CD4-positive, alpha-beta T cell treated with Interleukin-17A for 1 hour (primary cell): ENCODE measurements at places on chromosomes 11 and 22.
A peak's percentile ranks its signal among the peaks of the same experiment; 100 is the strongest.

- no peak for DNase-seq
Observed at GRCh38 chr11:27242591-27242990, 120.4 kb downstream of the CCDC34 start.

DNA sequence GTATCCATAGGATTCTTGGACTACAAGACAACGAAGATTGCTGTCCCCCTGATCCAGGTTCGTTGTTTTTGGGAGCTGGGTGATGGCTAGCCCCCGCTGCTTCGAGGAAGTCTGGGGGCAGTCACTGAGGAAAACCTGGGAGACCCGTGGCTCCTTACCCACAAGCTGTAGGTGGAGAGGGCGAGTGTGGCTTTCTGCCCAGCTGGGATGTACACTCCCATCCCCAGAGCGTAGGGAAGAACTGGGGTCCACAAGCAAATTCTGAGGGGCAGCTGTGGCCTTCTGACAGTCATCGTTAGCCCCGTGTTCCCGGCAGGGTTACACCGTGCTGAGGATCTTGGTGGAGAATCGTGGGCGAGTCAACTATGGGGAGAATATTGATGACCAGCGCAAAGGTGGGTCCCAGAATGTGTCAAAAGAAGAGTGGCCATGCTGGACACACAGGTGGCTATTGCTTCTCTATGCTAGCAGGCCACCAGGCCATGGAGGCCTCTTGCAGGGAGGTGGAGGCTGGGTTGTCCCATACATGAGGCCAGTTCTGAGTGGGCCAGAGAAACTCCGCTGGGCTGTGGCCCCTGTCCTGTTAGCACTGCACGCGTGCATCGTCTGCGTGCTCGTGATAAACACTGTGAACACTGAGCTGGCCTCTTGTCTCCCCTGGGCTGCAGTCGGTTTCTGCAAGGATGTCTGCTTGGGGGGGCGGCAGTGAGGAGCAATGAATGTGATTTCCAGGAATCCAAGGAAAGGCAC, 39.8 kb downstream of the GLB1L2 start:
- no peak for DNase-seq

GRCh38 chr22:17647991-17648390, 9.4 kb downstream of the BCL2L13 start:
- DNase-seq, result no peak

- peak; percentile 99 for DNase-seq
Observed at GRCh38 chr11:62599069-62599696, 2.5 kb downstream of the MTA2 start.

DNA sequence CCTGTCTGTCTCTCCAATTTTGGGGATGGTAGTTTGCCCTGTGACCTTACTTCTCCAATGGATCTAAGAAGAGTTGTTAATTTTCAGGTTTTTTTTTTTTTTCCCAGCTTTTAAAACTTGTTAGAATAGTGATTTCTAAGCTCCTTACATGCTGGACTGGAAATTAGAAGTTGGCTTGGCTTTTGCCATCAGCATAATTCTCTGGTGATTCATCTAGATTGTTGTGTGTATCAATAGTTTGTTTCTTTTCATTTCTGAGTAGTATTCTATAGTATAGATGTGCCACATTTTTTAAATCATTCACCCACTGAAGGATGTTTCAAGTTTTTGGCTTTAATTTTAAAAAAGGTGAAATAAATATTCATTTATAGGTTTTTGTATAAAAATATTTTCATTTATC, 51.4 kb downstream of the ADAMTS15 start:
- DNase-seq, result no peak

- DNase-seq, result no peak
Observed at GRCh38 chr22:29265929-29266328, 1.9 kb downstream of the RHBDD3 start.

DNA sequence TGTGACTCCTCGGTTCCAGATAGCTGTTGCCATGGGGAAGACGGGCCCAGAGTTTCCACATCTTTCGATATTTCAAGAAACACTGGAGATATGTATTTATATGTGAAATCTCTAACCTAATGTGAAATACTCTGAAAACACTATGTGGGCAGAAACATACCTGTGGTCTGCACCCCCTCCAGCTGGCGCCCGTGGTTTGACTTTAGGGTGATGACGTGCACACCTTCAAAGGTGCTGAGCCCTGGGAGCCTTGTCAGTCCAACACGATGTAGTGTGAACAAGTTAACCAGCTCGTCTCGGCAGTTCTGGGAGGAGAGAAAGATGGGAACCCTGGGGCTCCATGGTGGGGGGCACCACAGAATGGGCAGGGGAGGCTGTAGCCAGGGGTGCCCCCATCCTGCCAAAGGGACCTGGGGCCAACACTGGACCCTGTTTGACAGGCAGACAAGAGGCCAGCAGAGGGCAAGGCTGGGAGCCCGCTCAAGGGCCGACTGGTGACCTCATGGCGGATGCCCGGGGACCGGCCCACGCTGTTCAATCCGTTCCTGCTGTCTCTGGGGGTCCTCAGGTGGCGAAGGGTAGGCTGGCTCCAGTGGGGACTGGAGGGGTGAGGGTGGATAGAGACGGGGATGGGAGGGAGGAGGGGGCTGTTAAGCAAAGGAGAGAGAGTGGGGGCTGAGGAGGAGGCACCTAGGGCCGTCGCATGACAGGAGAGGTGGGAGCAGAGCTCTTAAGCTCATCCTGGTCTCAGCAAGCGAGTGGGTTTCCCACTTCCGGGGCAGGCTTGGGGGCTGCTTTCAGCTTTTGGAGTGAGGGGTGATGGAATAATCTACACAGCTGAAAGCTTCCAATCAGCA, 43.8 kb downstream of the TRIOBP start:
- no peak for DNase-seq

DNA sequence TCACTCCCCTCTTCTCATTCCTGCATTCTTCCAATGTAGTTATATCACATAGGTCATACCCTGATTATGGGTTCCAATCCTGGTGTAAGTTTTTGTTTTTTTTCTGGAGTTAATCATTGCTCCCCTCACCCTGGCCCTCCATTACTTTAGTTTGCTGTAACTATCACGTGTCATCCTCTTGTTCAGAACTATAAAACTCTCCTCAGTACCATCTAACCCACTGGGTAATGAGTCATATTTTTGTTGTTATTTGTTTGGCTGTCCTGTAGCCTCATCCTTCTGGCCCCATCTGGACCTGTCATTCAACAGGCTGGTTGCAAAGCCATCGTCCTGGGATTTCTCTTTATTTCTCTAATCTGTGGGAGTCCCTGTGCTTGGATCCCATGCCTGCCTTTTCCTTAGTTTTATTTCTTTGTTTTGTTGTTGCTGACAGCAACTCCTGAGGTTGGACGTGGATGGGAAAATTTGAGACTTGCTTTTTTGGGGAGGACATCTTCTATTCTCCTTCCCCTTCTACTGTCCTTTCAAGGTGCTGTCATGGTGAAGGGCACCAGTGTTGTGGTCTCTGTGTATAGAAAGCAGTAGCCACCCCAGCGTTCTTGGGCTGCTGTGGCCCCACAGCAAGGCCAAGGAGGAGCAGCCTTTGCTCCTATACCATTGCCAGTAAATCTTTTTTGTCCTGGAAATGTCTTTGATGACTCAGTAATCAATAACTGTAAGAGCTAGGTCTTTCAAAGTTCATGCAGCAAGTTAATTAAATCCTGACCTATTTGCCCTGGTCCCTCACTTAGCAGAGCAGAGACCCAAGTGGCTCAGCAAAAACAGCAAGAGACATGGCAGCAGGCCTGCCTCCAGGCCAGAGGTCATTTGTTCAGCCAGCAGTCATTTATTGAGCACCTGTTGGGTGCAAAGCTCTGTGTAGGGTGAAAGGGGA, 82.5 kb downstream of the C22orf31 start:
- DNase-seq, result no peak

DNA sequence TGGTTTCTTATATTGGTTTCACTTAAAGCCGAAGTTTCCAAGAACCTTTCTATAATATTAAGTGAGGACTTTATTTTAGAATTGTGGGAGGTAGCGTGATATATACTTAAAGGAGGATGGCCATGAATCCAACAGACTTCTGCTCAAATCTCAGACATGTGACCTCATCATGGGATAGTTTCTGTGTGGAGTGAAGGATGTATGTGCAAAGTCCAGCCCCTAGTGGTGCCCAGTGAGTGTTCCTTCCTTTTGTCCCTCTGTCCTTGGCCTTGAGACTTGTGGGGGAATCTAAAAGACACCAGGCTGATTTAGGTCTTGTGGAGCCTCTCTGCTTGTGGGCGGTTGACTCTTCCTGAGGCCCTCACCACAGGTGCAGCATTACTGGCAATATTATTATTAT, 43.7 kb downstream of the BARX2 start:
- DNase-seq, result no peak

- DNase-seq, result no peak
Observed at GRCh38 chr22:17164392-17165024, 5.4 kb upstream of the HDHD5 start.

DNA sequence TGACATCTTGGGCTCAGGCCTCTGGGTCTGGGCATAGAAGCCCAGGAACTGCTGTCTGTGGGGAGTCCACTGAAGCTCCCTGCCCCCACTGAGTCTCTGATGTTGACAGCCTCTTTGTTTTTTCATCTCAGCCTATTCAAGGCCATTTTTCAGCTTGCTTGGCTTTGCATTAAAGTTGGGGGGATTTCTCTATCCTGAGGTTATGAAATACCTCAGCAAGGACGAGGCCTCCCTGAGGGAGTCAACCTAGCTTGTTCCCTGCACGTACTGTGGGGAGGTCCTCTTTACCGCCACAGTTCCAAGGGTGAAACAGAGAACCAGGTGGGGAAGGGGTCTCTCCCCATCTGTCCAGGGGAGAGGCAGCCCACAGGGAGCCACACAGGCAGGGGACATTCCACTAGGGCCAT, 8.4 kb downstream of the KCNQ1OT1 start:
- no peak for DNase-seq

- no peak for DNase-seq
Observed at GRCh38 chr11:73851046-73851764, 25.4 kb downstream of the COA4 start.

DNA sequence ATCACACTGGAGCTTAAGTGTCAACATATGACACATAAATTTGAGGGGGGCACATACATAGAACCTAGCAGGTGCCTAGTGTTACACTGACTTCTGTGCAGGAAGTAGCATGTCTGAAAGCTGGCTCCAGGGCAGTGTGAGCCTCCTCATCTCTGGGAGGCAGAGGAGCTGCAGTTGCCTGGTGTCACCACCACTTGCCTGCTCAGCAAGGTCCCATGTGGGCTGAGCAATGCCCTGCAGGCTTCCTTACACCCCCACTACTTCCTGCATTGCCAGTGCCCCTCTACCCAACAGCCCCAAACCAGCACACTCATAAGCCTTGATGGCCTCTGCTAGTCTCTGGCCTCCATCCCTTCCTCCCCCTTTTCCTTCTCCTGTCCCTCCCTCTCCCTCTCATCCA, 165.8 kb downstream of the BUD13 start:
- no peak for DNase-seq

DNA sequence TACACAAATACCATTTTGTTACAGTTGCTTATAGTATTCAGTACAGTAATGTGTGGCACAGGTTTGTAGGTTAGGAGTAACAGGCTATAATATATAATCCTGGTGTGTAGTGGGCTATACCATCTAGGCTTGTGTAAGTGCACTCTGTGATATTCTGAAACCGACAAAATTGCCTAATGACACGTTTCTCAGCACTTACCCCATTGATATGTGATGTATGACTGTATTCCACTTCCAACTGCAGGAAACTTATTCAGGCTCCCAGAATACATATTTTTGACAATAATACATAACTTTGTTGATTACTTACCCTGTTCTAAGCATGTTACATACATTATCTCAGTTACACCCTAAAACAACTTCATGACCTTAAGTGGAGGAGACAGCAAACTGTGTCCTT, 5.1 kb upstream of the PICALM start:
- DNase-seq, result no peak

DNA sequence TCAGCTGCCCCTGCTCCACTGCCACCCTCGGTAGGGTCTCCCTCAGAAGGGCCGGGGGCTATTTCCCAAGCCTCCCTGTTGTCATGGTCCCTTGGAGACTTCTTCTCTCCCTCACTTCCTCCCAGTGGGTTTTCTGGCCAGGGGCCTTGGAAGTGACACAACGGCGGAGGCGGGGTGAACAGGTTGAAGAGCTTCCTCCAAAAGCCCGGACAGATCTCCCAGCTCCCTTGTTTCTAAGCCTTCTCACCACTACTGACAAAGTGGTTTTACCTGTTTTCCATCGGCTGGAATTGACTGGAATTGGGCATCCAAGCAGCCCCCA, 14.5 kb downstream of the MYH9 start:
- peak; percentile 11 for DNase-seq

DNA sequence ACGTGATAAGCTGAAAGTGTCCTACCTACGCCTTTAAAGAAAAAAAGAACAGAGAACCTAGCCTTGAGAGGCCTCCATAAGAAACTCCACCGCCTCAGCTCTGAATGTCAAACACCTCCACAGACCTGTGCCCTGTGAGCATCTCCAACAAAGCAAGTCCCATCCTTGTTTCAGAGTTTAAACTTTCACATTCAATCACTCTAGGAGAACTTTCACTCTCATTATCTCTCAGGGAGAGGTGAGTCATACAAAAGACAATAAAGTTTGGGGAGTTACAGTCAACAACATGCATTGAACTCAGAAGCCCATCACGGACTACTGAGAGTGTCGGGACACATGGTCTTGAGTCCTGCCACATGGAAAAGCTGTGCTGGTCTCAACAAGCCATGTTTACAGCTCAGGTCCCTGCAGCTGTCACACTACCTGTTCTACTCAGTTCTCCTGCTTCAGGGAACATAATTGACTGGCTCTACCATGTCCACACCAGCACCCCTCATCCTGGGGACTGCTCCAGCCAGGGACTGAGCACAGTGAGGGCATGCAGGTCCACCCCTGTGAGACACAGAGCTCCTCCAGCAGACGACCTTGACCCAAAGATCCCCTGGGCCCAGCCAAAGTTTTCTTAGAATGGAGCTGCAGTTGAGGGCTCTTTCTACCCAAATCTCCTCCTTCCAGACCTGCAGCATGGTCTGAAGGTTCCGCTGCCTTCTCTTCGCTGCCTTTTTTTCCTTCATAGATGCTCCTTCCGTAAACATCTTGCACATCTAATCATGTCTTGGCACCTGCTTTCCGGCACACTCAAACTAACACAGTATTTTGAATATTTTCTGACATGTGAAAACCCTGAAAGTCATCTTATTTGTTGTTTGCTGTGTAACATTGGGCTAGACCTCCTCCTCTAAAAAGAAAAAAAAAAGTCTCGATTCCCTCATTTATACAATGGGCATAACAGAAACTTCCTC, 114.9 kb downstream of the ETS1 start:
- peak; percentile 70 for DNase-seq

- no peak for DNase-seq
Observed at GRCh38 chr22:31948002-31948401, 3.7 kb downstream of the YWHAH start.

DNA sequence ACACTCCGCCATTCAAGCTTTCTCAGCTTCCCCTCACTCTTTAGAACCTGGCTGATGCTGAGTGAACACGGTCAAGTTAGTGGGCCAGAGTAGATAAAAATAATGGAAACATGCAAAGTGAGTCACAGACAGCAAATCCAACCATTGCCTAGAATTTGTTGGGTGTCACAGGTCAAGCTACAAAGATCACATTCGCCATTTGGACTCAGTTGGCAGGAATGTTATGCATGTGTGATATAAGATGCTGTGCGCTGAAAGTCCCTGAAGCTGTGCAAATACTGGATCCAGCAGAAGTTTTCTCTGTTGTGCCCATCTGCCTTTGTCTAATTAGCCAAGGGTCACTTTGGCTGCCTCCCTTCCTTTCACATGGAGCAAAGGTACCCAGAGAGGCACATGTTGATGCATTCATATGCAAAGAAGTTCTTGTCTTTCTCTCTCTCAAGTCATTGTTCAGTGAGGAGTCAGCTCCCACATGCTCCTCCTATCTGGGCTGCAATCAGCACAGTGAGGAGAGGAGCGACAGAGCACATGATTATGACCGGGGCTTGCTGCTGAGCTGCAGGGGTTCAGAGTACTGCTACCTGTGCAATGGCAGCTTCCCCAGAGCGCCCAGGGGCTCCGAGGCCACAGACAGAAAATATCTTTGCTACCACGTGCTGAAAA, 39.7 kb downstream of the FLI1 start:
- no peak for DNase-seq
